T-helper 17 cell (primary cell): ENCODE measurements at places on chromosomes 5 and 9. TPM values are rescaled to one million over a fixed set of nuclear protein-coding genes. Genes with fewer than 3 reads are reported as not detected.
A peak's percentile ranks its signal among the peaks of the same experiment; 100 is the strongest.

RANBP17 gene
- not detected for total RNA-seq

SH3TC2 gene
- total RNA-seq: 5.6 TPM

C9orf57 gene
- not detected for total RNA-seq

SPATA9 gene
- not detected for total RNA-seq

PLAC8L1 gene
- not detected for total RNA-seq

CKMT2 gene
- total RNA-seq: not detected

CDH9 gene
- not detected for total RNA-seq

OLFM1 gene
- not detected for total RNA-seq

ADGRD2 gene
- total RNA-seq: not detected

GRCh38 chr5:5667136-5667554, 244.7 kb downstream of the ICE1 start:
- no peaks in the 10 kb centered on the region for H3K36me3 ChIP-seq
- H3K27ac ChIP-seq: no peak overlapping the region
- DNase-seq: no peak
- H3K27me3 ChIP-seq: peaks cover 17% of the 10 kb centered on the region

DNA sequence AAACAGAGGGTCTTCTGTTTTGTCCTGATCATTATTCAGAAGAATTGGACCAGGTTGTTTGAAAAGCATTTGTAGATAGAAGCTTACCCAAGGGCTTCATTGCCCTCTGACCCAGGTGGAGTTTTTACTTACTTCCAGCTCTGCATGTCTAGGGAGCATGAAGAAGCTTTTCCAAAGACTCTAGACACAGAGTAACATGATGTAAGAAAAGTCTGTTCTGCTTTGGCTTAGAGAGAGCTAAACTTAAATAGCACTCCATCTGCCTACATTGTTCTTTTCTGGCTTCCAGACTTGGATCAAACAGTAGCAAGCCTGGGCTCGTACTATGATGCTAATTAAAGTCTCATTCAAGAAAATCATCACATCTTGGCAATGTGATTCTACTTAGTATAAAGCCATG, 112.1 kb downstream of the SNCAIP start:
- H3K4me1 ChIP-seq: no peaks in the 10 kb centered on the region
- H3K36me3 ChIP-seq: no peaks in the 10 kb centered on the region
- no peak overlapping the region for H3K4me3 ChIP-seq
- no peak for DNase-seq

- no peaks in the 10 kb centered on the region for H3K36me3 ChIP-seq
- DNase-seq: no peak
- no peaks in the 10 kb centered on the region for H3K27me3 ChIP-seq
These were observed 202.1 kb upstream of the SLC30A5 start for GRCh38 chr5:68891718-68892117.

DNA sequence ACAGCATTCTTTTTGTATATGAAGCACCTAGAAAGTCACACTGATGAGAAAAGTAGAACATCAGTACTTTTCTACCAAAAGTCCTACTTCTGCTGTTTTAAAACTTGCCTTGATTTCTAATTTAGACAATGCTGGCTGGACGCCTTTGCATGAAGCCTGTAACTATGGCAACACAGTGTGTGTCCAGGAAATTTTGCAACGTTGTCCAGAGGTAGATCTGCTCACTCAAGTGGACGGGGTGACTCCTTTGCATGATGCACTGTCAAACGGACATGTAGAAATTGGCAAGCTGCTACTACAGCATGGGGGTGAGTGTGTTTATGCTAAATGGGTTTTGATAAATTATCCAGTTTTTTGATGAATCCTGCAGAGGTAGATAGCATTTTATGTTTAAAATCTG, 73.5 kb downstream of the SLF1 start:
- DNase-seq: no peak
- no peak overlapping the region for H3K4me3 ChIP-seq
- H3K4me1 ChIP-seq: no peaks in the 10 kb centered on the region
- H3K36me3 ChIP-seq: peaks cover 3% of the 10 kb centered on the region

- H3K4me3 ChIP-seq: no peak overlapping the region
- peaks cover 34% of the 10 kb centered on the region for H3K27me3 ChIP-seq
- no peak for DNase-seq
- H3K36me3 ChIP-seq: peaks cover 4% of the 10 kb centered on the region
These were observed 61.1 kb upstream of the HRH2 start for GRCh38 chr5:175596761-175597189.

DNA sequence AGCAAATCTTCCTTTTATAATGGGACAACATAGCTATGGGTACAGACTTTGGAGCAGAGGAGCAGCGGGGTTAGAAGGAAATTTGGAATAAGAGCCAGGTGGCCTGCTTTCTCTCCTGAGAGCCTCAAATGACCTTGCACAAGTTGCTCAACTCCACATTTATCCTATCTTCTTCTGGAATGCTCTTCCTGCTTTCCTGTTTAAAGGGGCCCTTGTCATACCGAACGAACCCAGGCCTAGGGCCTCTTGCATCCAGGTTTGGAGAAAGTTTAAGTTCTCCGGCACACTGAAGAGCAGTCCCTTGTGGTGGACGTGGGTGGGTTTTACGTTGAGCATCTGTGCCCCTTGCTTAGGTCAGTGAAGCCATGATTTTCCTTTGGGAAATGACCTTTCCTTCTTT, 197.9 kb upstream of the NR3C1 start:
- no peaks in the 10 kb centered on the region for H3K27me3 ChIP-seq
- no peak overlapping the region for H3K27ac ChIP-seq
- DNase-seq: no peak
- no peaks in the 10 kb centered on the region for H3K36me3 ChIP-seq
- peaks cover 18% of the 10 kb centered on the region for H3K4me1 ChIP-seq

GRCh38 chr5:29114331-29114768, 2076.0 kb upstream of the CDH9 start:
- H3K27me3 ChIP-seq: no peaks in the 10 kb centered on the region
- H3K4me1 ChIP-seq: no peaks in the 10 kb centered on the region
- DNase-seq: no peak
- no peaks in the 10 kb centered on the region for H3K36me3 ChIP-seq
- H3K4me3 ChIP-seq: no peak overlapping the region
- H3K27ac ChIP-seq: no peak overlapping the region

- no peak overlapping the region for H3K27ac ChIP-seq
- H3K36me3 ChIP-seq: no peaks in the 10 kb centered on the region
- DNase-seq: no peak
- H3K4me3 ChIP-seq: no peak overlapping the region
These were observed 165.5 kb downstream of the RORB start for GRCh38 chr9:74662674-74663073.

DNA sequence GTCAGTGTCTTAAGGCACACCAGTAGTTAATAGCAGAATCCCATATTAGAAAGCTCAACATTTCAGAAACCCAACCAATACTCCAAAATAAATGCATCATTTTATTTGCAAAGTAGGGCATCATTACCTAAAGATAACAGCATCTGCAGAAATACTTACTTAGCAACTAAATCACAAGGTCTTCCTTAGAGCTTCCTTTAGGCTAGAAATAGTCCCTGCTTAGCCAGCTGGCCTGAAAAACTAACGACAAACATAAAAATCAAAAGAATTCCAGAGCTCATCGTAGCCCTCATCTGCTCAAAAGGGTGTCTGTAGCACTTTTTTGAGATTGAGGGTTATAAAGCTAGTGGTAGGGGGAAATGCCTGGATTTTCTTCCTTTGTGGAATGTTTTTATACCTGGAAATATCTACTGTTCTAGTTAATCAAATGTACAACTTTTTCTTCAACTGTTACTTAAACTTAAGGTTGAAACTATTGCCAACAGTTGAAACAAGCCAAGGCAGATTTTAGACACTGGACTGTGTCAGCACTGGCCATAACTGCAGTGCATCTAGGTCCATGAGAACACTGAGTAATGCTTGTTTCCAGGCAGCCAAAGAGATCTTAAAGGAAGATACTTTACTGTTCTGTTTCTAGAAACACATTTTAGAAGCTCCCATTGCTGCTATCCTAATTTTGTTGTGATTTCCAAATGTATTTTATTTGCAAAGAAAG, 129.4 kb upstream of the RASA1 start:
- no peak overlapping the region for H3K4me3 ChIP-seq
- DNase-seq: no peak
- no peaks in the 10 kb centered on the region for H3K4me1 ChIP-seq
- H3K36me3 ChIP-seq: no peaks in the 10 kb centered on the region
- H3K27ac ChIP-seq: no peak overlapping the region

DNA sequence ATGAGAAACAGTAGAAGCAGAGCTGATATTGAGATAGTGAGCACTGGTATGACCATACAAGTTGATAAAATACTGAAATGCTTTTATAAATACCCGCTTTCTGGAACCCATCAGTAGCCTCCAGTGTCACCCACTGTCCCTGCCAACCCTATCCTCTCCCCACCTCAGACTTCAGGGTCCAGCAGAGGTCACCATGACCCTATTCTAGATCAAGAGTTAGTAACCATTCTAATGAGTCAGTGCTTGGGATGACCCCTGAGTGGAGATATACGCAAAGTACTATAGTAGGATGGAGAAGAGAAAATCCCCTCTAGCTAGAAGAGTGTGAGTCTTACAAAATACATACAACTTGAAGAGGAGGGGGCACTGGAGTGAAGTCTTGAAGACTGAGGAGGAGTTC, 297.9 kb upstream of the BRINP1 start:
- no peak overlapping the region for H3K27ac ChIP-seq
- no peak for DNase-seq
- H3K36me3 ChIP-seq: no peaks in the 10 kb centered on the region
- no peaks in the 10 kb centered on the region for H3K4me1 ChIP-seq

GRCh38 chr5:78003450-78003849, 227.3 kb upstream of the TBCA start:
- H3K4me3 ChIP-seq: no peak overlapping the region
- peaks cover 9% of the 10 kb centered on the region for H3K36me3 ChIP-seq
- no peak overlapping the region for H3K27ac ChIP-seq
- DNase-seq: no peak
- peaks cover 4% of the 10 kb centered on the region for H3K4me1 ChIP-seq

DNA sequence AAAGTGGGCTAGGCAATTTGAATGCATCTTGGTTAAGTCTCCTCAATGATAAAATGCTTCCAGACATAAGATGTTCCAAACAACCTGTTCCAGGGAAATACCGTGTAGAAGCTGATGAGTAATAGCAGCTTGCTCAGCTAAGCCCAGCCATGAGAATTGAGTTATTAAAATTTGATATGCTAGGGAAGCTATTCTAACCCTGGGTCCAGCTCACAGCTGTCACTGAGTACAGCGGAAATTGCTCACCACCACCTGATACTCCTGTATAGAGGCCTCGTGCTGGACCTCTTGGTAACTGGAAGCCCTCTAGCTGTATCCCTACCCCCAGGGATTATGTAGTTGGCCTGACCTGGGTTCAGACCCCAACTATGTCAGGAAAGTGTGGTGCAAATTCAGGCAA, 521.3 kb upstream of the TRPC7 start:
- H3K27ac ChIP-seq: no peak overlapping the region
- DNase-seq: no peak

DNA sequence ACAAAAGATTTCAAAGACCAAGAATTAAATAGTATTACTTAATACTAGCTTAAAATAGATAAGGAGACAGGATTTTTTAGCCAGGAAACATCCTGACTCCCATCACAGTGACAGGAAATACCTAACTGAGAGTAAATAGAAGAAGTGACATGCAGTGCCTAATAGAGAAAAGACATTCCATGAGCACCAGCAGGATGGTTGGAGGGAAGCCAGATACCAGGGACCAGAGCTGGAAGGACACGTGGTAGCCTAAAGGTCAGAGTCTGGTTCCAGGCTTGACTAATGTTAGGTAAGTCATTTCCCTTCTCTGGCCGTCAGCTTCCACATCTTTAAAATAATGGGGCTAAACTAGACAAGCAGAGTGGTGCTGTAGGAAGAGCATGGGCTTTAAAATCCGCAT, 41.6 kb downstream of the CDK5RAP2 start:
- no peak overlapping the region for H3K27ac ChIP-seq
- no peak for DNase-seq

DNA sequence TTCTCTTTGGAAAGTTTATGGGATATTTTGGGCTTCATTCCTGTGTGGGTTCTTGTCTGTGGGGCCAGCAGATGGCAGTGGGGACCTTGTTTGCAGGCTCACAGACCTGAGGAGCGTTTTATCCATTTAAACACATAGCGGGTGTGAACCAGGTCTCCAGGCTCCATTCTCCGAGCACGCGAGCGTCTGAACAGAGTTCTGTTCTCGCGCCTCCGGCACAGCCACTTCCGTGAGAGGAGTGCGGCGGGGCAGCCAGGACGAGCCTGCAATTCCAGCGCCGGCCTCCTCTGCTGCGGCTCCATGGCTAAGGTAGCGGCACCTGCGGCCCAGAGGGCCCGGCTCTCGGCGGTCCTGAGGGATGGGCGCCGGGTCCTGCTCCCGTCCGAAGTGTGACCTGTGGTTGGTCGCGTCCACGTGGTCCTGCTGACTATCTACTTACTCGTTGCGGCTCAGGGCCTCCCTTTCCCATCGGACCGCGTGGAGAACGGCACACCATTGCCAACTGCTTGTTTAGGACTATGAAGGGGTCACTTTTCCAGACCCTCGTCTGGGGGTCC, 7.3 kb downstream of the NRARP start:
- DNase-seq: no peak
- no peak overlapping the region for H3K27ac ChIP-seq
- H3K4me1 ChIP-seq: peaks cover 5% of the 10 kb centered on the region

GRCh38 chr9:137688725-137689124, 69.9 kb downstream of the EHMT1 start:
- H3K36me3 ChIP-seq: no peaks in the 10 kb centered on the region
- H3K27ac ChIP-seq: no peak overlapping the region
- H3K4me3 ChIP-seq: no peak overlapping the region
- DNase-seq: no peak
- peaks cover 49% of the 10 kb centered on the region for H3K4me1 ChIP-seq
- no peaks in the 10 kb centered on the region for H3K27me3 ChIP-seq

- H3K27me3 ChIP-seq: peaks cover 69% of the 10 kb centered on the region
- DNase-seq: no peak
- no peak overlapping the region for H3K27ac ChIP-seq
- no peaks in the 10 kb centered on the region for H3K36me3 ChIP-seq
- peaks cover 2% of the 10 kb centered on the region for H3K4me1 ChIP-seq
These were observed 96.5 kb downstream of the GABBR2 start for GRCh38 chr9:98612061-98612752.

- H3K36me3 ChIP-seq: no peaks in the 10 kb centered on the region
- no peak overlapping the region for H3K4me3 ChIP-seq
- H3K4me1 ChIP-seq: peaks cover 27% of the 10 kb centered on the region
- H3K27ac ChIP-seq: peak overlapping the region; percentile 54
These were observed 58.5 kb upstream of the CLINT1 start for GRCh38 chr5:157917491-157917890.

- peaks cover 32% of the 10 kb centered on the region for H3K4me1 ChIP-seq
- no peak for DNase-seq
- H3K4me3 ChIP-seq: peak overlapping the region; percentile 65
These were observed 71.9 kb downstream of the ARRDC3 start for GRCh38 chr5:91311168-91311696.

DNA sequence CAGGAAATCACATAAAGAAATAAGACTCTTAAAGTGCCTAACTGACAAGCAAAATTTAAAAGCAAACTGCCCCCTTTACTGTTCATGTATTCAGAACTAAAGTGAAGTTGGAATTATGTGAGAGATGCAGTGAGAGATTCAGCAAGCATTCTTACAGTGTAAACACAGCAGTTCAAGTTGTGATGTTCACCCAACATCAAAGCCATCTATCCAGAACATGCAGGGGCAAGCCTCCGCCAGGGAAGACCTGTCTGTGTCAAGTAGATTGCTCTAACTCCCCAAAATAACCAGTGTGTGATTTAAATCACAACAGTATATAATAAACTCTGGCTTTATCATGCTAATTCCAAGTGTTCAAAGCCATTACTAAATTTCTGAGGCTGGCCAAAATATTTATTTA, 233.3 kb downstream of the BNC2 start:
- no peaks in the 10 kb centered on the region for H3K36me3 ChIP-seq
- no peak overlapping the region for H3K4me3 ChIP-seq
- no peak overlapping the region for H3K27ac ChIP-seq
- no peaks in the 10 kb centered on the region for H3K4me1 ChIP-seq
- H3K27me3 ChIP-seq: no peaks in the 10 kb centered on the region
